ENCODE measurements at places on chromosomes 12 and 14.

DNA sequence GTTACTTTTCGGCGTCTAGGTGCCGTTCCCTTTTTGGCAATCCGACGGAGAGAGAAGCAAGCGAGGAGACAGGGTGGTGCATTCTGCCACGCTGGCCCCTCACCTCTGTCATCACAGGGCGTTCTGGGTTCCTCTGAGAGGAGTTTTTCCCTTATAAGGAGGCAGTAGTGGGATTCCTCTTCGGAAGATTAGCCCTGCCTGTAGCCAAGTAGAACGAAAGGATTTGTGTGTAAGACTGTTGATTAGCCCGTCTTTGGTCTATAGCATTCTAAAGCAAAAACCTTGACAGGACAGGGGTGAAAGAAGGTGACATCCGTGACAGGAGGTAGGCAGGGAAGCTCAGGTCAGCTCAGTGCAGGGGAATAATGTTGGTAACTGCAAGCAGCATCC lies 9.1 kb upstream of the NEMF start:
- DNase-seq = peak; percentile 87

DNA sequence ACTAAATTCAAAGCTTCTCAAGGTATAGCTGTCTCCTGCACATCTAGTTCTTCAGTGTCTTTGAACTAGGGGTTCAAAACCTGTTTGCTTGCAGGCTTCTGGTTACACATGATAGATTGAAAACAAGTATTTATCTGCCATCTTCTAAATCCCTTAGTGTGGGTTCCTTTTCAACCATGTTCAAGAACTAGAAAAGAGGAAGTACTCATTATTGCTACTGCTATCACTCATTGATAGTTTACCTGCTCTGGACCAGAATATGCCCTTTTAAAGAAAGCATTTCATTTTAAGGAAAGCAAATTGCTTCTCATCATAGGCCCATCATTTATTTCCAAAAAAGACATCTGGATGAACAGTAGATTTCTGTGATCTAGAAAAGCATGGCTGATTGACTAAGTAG lies 37.1 kb upstream of the VSX2 start:
- DNase-seq = peak; percentile 21

- peak; percentile 45 for DNase-seq
These were observed 44.7 kb upstream of the CRACR2A start for GRCh38 chr12:3797531-3798048.

DNA sequence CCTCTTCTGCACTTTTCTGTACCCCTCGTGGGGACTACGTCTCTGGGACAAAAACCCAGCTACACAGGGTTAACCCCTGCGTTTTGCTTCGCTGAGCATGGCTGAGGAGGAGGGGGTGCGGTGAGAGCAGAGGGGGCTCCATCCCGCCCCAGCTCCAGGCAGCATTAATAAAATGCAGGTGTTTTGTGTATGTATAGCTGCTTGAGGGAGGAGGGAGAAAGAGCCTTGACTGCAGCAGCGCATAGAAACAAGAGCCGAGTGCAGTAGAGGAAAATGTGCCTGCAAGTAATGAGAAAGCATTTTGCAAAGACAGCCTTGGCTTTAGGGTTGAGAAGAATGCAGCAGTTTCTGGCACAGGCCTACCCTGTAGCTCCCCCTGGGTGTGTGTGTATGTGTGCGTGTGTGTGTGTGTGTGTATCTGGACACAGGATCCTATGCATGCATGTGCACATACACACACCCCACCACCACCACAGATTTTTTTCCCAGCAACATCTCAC lies 103.9 kb downstream of the ZFP36L1 start:
- DNase-seq = peak; percentile 37

GRCh38 chr14:105701456-105702274 lies 175.3 kb downstream of the TMEM121 start:
- DNase-seq = no peak

DNA sequence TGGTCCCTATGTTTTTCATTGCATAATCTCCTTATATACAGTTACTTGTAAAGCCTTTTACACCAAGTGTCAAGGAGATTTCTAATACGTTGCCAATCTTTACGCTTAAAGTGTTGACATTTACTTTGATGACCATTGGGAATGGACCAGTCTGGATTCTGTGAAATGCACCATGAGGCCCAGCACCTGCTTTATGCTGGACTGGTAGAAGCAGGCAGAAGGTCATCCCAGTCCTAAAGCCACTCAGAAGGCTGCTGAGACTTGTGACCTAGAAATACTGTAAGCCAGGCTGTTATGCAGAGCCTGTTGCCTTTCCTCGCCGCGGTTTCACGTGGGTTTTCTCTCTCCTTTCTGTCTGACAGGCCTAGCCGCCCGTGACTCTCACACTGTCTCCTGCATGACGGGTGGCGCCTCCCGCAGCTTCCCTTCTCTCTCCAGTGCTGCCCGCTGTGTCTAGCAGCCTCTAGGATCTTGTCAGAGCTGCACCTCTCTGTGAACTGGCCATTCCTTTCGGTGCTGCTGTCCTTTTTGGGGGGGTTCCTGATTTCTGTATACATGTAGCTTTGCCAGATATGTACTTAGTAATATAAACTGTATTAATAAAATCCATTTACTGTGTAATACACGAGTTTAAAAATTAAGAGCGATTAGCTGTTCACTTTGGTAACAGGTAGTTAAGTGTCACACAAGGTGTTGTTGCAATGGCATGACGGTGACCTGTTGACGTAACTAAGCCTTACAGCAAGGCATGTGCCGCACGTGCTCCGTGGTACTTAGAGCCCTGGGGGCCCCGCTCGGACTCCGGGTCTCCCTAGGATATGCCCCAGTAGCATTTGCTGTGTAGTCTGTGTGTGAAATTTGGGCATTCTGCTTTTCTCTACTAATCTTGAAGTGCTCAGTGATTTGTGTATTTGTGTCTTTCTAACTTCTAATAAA lies 29.7 kb downstream of the XRCC3 start:
- DNase-seq = no peak

- DNase-seq = no peak
These were observed 11.8 kb upstream of the PRPF39 start for GRCh38 chr14:45072126-45072525.

- no peak for DNase-seq
These were observed 78.4 kb upstream of the PARP11 start for GRCh38 chr12:3951380-3952135.

- no peak for DNase-seq
These were observed 276.9 kb downstream of the ALG10 start for GRCh38 chr12:34298971-34299801.

GRCh38 chr14:104766863-104767633 lies 14.1 kb downstream of the SIVA1 start:
- DNase-seq = no peak

DNA sequence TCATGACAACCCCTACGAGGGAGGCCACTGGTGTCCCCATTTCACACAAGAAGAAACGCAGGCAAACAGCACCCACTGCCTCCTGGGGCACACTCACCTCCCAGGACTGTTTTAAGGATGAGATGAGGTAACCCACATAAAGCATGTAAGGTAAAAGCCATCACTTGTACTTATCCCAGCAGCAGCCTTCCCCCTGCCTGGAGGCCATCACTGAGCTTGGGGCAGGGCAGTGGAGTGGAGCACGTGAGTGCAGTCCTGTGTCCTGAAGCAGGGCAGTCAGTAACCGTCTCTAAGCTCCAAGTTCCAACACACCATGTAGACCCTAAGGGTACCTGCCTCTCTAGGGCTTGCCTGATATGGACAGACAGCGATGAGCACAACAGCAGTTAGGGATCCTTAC lies 1.7 kb downstream of the POLE start:
- DNase-seq = no peak

GRCh38 chr12:95763809-95764253 lies 26.7 kb downstream of the NTN4 start:
- no peak for DNase-seq

- no peak for DNase-seq
These were observed 159.2 kb downstream of the DICER1 start for GRCh38 chr14:94998110-94998509.

DNA sequence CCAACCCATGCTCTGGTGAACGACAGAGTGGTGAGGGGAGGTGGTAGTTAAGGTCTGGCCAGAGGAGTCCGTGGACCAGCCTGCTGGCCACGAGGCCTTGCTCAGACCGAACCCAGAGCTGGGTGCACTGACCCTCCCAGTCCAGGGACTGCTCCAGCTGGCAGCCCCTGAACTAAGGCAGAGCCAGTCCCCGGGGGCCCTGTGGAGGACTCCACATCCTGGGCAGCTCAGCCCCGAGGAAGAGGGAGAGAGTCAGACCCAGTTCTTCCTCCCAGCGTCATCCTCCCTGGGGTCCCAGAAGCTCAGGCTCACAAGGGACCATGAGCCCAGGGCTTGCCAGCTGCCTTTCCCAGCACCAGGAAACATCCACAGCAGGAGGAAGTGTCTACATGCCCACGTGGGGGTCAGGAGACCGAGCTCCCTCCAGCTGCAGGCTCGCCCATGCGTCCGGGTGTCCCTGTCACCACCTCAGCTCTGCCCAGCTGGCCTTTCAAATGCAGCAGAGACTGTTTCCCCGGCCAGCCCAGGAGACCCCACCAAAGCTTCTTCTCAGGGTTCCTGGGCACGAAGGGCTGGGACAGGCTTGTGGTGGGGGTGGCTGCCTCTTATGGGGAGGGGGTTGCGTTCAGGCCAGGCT lies 194.4 kb downstream of the KIF26A start:
- no peak for DNase-seq

DNA sequence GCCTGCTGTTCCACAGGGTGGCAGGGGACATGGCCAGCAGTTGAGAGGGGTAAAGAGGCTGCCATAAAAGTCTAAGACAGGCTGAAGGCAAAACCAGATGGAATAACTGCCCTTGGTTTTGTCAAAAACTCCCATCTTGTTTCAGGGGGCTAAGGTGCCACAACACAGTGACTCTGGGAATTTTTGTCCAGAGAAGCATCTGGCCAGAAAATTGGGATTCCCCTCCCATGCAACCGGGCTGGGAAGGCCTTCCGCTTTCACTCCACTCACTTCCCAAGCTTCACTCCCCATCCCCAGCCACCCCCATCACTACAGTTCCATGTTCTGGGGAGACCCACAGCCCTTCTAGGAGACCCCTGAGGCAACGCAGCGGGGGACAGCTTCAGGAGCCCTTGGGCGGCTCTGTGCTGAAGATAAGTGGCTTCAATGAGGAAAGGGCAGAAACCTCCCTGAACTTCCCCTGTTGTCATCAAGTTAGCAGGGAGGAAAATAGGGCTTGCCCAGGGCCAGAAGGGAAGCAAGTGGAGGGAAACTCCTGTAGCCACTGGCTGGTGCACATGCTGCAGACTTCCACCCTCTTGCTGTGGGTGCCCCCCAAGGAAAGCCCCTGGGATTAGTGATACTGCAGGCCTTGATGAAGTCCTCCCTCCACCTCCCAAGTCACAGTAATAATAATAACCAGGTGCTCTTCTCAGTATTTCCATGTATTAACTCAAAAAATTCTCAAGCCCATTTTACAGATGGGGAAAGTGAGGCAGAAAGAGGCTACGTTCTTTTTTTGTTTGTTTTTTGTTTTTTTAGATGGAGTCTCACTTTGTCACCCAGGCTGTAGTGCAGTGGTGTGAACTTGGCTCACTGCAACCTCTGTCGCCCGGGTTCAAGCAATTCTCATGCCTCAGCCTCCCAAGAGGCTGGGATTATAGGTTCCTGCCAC lies 6.0 kb downstream of the TMEM229B start:
- no peak for DNase-seq

DNA sequence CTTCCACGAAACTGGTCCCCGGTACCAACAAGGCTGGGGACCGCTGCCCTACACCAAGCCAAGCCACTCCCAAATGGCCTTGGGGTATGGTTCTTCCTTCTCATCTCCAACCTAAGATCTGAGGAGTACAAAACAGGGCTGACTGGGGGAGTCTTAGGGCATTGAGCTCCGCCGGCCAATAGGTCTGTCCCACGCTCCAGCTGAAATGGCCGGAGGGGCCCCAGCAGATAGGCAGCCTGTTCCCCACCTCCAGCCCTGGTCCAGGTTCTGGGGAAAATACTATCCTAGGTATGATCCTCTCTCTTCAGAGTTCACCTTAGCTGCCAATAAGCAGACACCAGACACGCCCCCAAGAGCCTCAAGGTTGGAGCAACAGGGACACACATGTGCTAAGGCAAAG lies 90.2 kb downstream of the ACTN1 start:
- DNase-seq = no peak

- no peak for DNase-seq
These were observed 917.7 kb downstream of the DIO2 start for GRCh38 chr14:79293482-79294177.

DNA sequence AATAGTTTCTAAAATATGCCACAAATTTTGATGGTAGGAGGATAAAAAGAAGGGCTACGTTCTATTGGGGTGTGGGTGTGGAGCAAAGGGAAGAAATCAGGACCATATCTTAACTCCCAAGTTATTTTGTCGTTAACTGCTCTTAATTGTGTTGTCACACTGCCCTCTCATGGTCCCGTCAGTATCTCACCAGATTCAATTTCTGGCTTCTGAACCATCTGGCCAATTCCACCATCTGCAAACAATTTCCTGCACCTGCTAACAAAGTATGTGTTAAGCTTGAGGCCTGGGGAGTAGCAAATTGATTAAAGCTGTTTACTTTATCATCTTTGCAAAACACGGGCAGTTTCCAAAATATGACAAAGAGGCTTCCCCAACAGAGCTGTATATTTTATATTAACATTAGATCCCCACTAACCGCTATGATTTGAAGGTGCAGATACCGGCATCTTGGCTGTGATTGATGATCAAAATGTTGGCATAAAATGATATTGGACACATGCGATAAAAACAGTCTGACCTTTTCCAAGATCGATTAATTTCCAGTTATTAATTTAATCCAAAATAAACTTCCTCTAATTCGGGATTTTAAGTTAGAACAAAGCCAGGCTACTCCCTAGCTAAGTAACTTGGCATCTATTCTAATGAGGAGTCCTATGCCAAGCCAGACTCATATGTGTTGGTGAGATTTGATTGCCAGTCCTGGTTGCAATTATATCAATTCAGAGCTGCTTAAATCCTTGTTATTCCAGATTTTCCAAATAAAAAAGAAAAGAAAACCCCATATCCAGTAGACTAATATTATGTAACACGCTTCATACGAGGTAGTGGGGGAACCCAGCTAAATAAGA lies 6.9 kb upstream of the DNM1L start:
- DNase-seq = peak; percentile 78

DNA sequence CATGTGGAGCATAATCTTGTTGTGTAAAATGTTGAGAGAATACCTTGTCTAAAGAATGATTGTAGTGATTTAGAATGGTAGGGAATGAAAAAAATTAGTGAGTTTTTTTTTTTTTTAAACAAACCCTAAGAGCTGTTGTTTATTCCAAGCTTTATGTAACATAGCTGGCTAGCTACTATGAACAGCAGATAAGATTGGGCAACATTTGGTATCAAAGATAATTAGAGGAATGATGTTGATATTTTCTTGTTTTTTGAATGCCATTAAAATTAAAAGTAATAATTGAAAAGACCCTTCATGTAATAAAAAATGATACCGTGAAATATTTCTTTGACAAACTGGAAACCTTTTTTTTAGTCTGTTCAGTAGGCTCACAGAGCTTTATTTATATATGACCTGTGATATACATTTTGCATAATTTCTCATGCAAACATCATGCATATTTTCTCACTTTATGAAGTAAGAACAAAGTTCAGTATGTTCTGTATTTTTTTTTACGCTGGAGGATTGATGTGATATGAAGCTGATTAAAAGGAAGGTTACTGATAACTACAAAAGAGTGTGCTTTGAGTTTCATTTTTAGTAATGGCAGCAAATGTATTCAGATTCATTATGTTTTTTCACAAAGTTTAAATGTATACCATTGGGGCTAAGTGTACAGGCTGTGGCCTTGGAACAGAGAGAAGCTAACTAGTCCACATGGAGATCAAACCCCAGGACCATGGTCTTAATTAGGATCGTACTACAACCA lies 8.1 kb downstream of the CPSF6 start:
- DNase-seq = no peak

GRCh38 chr12:53070877-53071492 lies 8.2 kb downstream of the SPRYD3 start:
- no peak for DNase-seq

- no peak for DNase-seq
These were observed 111.5 kb downstream of the NUAK1 start for GRCh38 chr12:106027286-106027685.

Data from KBM-7 (cell line).